ENCODE measurements at places on chromosomes 6 and 20.
A peak's percentile ranks its signal among the peaks of the same experiment; 100 is the strongest.

- no peak for DNase-seq
Measured at GRCh38 chr6:124199286-124199685, 395.6 kb downstream of the NKAIN2 start.

GRCh38 chr20:1326031-1326930 lies 2.7 kb downstream of the SDCBP2 start:
- no peak for DNase-seq

DNA sequence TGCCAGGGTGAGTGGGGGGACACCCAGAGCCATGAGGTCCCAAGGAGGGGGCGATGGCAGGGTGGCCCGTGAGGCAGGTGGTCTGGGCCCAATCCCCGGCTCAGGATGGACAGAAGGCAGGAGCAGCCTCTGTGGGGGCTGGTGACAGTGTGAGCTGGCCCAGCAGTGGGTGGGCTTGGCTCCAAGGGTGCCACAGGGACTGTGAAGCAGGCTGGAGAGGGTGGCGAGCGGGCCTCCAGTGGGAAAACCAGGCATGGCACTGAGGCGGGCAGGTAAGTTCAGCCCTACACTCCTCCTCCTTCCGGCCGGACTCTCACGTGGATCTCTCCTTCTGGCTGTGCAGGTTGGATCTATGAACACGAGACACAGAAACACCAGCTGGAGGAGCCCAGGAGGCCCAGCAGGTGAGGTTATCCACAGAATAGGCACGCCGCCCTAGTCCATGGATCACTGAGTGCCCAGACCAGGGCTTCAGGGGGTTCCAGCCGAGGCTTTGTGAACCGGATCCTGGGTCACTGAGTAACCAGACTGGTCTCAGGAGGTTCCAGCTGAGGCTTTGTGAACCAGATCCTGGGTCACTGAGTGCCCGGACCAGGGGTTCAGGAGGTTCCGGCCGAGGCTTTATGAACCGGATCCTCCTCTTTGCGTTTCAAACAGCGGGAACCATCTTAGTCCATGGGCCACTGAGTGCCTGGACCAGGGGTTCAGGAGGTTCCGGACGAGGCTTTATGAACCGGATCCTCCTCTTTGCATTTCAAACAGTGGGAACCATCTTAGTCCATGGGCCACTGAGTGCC lies 76.4 kb upstream of the BHLHE23 start:
- no peak for DNase-seq

GRCh38 chr6:11043961-11044711 lies at the start of gene ELOVL2:
TSS of gene ELOVL2 (minus strand) at chr6:11044305. CDS start at chr6:11044230, 75 bp downstream.
- DNase-seq: peak; percentile 51

DNA sequence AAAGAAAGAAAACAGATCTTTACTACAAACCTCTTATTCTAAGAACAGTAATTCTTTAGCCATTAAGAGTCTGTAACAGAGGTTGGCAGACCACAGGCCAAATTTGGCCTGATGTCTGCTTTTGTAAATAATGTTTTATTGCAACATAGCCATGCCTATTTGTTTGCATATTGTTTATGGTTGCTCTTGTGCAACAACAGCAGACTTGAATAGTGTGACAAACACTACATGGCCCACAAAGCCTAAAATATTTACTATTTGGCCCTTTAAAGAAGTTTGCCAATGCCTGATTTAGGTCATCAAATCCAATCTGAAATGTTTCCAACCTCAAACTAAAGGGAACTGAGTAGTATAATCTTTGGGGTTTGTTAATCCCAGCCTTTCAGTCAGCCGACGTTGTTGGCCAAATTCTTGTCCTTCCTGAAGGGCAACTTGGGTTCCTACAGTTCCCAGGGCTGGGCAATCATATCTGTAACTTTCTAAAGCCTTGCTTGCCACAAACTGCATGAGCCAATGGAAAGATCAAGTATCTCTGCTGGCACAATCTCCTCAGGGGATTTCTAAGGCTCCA lies 33.9 kb upstream of the TBC1D20 start:
- peak; percentile 85 for DNase-seq

GRCh38 chr20:63962426-63963347 lies 6.5 kb upstream of the UCKL1 start:
- no peak for DNase-seq

- DNase-seq: no peak
Measured at GRCh38 chr20:40104959-40105358, 584.1 kb downstream of the MAFB start.

GRCh38 chr6:17780061-17780460 lies 73.3 kb upstream of the NUP153 start:
- DNase-seq: no peak

DNA sequence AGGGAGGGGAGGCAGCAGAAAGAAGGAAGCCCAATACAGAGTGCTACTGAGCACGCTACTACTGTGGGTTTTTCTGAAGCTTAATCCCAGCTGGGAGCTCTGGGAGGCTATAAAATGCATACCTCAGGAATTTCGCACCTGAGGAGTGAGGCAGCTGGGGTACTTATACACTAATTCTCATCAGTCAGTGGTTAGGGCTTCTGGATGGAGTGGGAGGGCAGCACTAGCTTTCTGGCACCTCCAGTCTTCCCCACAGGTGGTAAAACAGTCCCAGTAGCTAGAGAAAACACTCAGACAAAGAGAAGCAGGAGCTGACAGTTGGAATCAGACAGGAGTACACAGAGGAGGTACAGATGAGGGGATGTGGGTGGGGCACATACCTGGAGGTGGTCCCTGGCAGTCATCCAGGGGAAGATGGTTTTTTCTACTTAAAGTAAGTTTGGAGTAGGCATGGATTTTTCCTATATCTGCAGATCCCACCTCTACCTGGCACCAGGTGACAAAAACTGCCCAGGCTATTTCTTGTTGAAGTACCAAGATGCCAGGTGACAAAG lies 37.8 kb downstream of the CPXM1 start:
- no peak for DNase-seq

DNA sequence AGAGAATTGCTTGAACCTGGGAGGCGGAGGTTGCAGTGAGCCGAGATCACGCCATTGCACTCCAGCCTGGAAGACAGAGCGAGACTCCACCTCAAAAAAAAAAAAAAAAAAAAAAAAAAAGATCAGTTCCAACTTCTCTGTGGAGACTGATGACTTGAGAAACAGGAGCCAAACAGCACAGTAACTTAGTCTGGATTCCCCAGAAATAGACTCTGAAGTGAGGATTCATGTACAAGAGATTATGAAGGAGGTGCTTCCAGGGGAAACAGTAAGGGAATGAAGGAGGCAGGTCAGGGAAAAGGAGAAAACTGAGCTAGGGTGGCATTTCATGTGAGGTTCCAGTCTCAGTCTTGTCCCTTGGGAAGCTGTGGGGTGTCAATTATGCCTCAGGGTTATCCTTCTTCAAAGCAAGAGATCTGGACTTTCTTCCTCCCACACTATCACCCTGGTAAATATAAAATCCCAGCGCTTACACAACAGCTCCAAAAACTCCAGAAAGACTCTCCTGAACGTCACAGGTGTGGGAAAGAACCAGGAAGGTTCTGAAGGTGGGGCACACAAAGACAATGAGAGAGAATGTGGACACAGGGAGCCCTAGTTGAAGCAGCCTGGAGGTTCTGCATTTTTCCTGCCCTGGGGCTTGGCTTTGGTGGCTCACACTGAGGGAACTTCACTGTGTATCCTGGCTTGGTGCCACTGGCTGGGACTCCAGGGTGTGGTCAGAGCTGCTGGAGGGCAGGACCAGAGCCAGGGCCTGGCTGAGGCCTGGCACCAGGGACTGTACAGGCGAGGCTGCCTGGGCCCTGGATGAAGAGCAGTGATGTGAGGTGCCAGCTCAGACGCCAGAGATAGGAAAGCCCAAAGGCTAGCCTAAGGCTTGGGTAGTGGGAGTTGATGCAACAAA lies 46.8 kb downstream of the PCNA start:
- DNase-seq: no peak

DNA sequence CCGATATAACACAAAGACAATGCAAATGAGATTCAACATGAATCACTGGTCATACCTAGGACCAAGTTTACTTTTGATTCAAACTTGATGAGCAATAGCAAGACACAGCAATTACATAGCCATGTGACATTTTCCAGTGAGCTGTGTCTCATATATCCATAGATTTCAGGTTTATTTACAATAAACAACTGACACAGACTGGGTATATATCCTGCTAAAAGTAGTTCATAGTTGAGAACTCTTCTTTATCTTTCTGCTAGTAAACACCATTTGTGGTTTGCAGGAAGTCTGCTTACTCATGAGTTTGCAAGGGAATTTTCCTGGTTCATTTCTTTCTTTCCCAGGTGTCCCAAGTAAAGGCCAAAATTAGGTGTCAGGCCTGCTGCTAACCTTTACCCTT lies 343.4 kb downstream of the KIF16B start:
- no peak for DNase-seq

DNA sequence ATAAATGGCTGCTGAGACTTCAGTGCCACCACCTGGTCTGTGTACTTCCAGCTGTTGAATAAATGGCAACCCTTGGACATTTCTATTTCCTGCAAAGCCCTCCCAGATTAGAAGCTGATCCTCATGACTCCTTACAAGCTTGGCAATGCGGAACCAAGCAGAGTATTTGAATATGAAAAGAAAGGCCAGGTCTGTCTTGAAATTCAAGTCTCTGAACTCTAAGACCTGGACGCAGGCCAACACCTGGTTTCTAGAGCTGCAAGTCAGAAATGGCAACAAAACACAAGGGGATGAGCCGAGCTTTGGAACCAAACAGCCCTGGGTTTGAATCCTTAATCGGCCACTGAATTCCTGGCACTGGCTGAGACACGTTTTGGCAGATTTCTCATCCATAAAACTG lies 353.4 kb downstream of the PTPRT start:
- peak; percentile 43 for DNase-seq
